Activated T-cell treated with anti-CD3 and anti-CD28 coated beads, Interleukin-2, amount 50 U/mL, for 72 hours (primary cell): ENCODE measurements at places on chromosomes 2 and 18. TPM values are rescaled to one million over a fixed set of nuclear protein-coding genes. Genes with fewer than 3 reads are reported as not detected.

- no peak for DNase-seq
Observed at GRCh38 chr2:30514134-30514847, 67.2 kb downstream of the LCLAT1 start.

GRCh38 chr18:42348722-42349121 lies 393.7 kb downstream of the PIK3C3 start:
- DNase-seq: no peak

GRCh38 chr18:65748321-65748720 lies 2.5 kb upstream of the CDH7 start:
- no peak for DNase-seq

DNA sequence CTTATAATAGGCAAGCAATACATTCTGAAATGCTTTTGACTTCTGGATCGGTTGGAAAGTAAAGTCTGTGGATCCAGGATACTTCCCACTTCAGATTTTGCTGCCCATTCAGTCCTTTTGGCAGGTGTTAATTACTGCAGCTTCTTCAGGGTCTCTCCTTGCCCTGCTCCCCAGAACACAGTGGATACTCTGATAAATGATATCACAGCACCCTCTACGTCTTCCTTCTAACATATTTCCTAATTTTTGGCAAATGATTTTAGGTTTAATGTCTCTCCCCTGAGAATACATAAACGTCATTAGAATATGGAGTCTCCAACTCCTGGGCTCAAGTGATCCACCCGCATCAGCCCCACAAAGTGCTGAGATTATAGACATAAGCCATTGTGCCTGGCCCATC lies 249.8 kb downstream of the NYAP2 start:
- DNase-seq: no peak

- no peak for DNase-seq
Observed at GRCh38 chr2:214542295-214542694, 131.4 kb downstream of the VWC2L start.

DNA sequence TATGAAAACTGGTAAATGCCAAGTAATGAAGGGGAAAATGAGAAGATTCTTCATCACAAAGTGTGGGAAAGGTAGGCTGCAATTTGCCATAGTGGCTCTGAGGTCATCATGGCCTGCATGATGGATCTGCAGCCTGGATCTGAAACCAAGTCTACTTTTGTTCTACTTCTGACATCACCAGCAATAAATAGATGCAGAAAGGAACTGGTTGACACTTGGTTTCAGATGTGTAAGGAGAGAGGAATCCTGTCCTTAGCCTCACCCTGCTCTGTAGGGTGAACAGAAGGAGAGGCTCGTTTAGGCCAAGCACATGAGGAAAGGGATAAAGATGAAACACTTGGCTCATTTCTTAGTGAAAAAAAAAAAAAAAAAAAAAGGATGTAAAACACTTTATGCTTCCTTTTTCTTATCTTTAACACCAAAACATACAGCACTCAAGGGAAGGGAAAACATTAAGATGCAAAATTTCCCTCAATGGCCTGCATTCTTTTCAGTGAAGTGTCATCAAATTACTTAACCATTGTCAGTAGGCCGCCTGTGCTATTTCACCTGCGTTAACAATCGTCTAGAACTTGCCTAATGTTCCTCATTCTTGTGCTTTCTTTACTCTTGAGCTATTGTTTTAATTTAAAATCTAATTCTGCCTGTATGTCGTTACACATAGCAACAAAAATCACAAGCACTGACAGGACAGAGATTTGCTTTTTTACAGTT lies 3.9 kb downstream of the NEB start:
- no peak for DNase-seq

GRCh38 chr18:25786758-25787157 lies 303.7 kb downstream of the SS18 start:
- no peak for DNase-seq

GRCh38 chr2:232338759-232339106 lies 39.8 kb upstream of the ALPP start:
- DNase-seq: no peak

DNA sequence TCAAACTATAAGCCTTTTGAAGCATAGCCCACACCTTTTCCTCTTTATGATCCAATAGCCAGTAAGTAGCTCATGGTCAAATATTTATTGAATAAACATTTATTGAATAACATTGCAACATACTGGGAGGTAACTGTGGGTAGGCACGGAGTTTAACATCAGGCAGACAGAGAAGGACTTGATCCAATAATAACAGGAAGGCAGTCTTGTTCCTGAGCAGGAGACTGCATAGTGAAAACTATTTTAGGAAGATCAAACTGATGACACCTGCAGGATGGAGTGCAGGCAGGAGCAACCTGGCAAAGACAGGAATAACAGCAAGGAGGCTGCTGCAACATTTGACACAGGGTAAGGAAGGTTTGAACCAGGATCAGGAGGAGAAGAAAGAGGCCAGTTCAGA lies 3.1 kb upstream of the DCTN1 start:
- no peak for DNase-seq

DNA sequence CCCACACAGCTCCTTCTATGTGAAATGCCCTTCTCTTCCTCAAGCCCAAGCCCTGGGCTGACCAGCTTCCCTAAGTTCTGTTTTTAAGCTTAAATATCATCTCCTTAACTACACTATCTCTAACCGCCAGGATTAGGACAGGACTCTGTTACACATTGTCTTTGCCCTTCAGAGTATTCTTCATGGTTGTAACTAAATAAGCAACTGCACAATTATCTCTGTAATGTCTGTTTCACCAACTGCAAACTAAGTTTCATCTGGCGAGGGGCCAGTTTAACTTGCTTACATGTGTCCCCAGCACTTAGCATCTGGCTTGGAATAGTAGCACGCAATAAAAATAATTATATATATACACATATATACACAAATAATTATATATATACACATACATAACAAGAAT lies 1.1 kb upstream of the ERMN start:
- no peak for DNase-seq

DNA sequence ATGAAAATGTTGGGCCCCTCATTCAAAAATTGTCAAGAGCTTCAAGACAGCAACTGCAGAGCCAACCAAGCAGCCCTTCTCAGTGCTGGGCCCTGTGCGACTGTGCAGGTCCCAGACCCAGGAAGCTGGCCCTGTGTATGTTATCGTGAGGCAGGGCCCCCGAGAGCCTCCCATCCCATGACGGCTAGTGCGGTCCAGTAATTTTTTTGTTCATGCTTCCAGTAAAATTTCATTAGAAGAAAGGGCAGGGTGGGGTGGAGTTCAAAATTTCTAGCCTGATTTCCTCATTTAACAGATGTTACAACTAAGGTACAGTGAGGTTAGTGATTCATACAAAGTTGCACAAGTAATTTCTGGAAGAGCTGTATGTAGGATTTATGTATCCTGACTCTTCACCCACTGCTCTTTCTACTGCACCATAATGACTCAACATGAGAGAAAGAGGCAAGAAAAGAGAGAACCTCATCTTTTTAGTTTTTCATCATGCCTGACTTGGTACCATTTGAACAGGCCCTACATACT lies 105.5 kb downstream of the ZEB2 start:
- peak; percentile 8 for DNase-seq

GRCh38 chr2:43216629-43217028 lies 9.8 kb downstream of the ZFP36L2 start:
- no peak for DNase-seq

- DNase-seq: no peak
Observed at GRCh38 chr2:172100080-172100934, 2.4 kb downstream of the DLX2 start.

DNA sequence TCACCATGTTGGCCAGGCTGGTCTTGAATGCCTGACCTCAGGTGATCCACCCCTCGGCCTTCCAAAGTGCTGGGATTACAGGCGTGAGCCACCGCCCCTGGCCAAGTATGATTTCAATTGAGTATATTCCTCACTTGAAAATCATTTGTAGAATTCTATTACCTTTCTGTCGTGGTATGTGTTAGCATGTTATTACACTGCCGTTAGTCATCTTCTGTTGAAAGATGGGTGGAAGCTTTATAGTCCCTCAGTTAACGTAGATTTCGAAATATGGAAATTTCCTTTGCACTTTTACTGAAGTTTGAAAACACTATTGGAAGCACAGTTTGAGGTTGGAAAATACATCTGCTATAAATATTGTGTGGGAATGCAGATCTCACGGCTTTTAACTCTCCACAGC lies 14.7 kb downstream of the NIFK start:
- DNase-seq: peak; percentile 39

DNA sequence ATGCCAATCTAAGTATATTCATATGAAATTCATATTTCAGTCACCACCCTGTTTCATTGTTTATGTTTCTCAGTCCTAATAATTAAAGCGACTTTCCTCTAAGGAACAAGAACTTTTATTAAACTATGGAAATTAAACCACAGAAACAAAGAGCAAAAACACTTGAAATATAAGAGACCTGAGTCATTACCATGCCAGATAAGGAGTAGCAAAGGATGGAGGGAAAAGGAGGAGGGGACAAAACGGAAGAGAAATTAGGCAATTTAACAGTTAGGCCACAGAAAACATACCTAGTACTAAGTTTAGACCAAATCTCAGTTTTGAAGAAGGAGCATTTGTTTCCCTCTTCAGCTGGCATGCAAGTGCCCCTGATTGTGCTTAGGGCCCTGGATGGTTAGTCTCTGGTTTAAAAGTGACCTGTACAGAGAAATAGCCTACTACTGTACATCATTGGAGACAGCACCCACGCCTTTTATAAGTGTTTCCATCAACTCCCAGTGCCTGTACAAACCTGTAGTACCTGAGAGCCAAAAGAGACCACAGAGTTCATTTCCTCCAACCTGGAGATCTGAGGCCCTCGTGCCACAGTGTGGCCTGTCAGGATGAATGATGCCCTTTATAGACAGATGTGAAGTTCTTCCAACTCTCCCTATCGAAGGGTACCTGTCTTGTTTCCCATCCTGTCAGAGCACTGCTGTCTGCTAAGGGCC lies 74.5 kb downstream of the SPATS2L start:
- DNase-seq: no peak

DNA sequence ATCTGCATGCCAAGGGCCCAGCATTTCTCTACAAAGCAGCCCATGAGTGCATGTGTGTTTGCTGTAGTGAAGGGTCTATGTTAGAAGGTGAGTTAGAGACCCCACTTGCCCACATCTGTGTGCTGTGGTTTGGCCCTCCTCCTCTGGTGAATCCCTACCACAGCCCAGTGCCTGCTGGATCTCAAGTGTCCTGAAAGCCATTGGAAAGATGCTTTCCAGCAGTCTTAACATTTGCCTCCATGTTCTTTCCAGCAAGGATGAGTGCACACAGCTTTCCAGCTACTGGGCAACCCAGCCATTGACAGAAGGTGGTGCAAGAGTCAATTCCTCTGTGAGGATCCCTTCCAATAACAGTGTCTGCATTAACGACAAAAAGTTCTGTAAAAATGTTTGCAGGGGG lies 13.6 kb downstream of the CRIM1 start:
- DNase-seq: no peak

CXCR1 gene
- not detected for total RNA-seq

SOWAHC gene
- 0.99 TPM for total RNA-seq

ASXL3 gene
- total RNA-seq: not detected
